ENCODE measurements at places on chromosomes 11 and 22.

DNA sequence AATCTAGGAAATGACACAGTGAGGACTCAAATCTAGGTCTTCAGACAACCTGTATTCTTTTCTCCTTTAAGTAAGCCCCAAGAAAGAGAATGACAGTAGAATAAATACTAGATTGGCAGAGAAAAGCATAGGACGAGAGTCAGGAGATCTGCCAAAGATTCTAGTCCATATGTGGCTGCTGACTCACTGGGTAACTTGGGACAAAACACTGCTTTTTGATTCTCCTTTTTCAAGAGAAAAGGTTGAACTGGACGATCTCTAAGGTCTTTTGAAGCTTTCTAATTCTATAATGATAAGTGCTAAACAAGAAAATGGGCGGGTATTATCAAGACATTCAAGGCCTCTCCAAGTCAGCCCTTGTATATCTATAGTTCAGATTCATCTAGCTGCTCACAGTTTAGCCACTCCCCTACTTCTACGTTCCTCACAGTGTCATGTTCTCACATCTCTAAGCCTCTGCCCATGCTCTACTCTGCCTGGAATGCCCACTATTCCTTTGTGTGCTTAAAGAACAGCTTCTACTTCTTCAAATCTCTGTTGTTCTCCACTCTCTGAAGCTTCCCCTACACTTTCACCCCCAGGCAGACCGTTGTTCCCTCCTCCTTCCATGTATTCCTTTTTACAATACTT is 53.0 kb downstream of the RELT start:
- H3K27ac ChIP-seq, result peak overlapping the region; percentile 56
- H3K27me3 ChIP-seq, result no peaks in the 10 kb centered on the region
- peaks cover 4% of the 10 kb centered on the region for H3K36me3 ChIP-seq
- H3K4me3 ChIP-seq, result no peak overlapping the region
- H3K4me1 ChIP-seq, result peaks cover 30% of the 10 kb centered on the region
- no peak for DNase-seq

DNA sequence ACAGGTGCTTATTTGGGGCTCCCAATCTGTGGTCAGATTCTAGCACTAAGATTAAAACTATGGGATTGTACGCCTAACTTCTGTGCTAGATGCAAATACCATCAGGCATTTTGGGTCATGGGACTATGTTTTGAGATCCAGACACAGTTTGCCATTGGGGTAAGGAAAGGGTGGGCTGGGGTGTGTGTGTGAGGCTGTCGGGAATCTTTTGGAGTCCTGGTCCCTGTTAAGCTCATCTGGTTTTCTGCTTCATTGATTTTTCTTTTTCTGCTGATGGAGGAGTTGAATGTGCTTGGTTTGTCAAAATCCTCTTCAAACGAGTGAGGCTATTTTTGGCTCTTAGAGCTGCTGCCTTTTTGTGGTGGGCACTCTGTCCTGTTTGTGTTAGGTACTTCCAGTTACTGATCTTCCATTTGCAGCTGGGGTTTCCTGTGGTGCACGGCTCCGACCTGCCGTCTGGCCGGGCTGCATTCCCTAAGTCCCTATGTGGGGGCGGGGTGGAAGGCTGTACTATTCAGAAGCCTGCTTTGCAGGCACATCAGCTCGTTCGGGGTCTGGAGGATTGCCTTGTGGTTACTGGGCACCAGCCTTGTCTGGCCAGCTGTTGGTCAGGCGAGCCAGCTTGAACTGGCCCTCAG is 2.9 kb downstream of the BCR start:
- H3K27ac ChIP-seq, result no peak overlapping the region
- no peaks in the 10 kb centered on the region for H3K36me3 ChIP-seq
- H3K4me3 ChIP-seq, result peak overlapping the region; percentile 83
- peaks cover 52% of the 10 kb centered on the region for H3K4me1 ChIP-seq

DNA sequence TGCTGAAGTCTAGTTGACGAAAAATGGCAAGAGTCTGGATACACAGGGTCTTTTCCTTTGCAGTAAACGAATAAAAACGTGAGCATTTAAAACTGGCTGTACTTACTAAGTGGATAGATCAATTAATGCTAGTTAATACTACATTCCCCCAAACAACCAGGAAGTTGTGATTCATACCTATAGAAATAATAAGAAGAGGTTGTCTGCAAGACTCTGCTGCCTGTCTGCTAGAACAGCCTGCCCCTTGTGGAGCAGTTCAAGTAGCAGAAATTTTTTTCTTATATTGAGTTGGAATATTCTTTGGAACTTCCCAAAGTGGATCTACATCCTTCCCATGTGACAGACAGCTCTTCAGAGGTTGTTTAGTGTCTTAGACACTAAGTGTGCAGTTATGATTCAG is 86.8 kb downstream of the TEAD1 start:
- DNase-seq, result no peak
- peaks cover 15% of the 10 kb centered on the region for H3K36me3 ChIP-seq
- H3K4me1 ChIP-seq, result peaks cover 7% of the 10 kb centered on the region

GRCh38 chr11:95450547-95451123 is 219.6 kb upstream of the SESN3 start:
- H3K27ac ChIP-seq, result no peak overlapping the region
- H3K4me3 ChIP-seq, result no peak overlapping the region
- H3K36me3 ChIP-seq, result no peaks in the 10 kb centered on the region

- no peak for DNase-seq
- H3K27me3 ChIP-seq, result no peaks in the 10 kb centered on the region
These were observed 1.5 kb downstream of the THAP7 start for GRCh38 chr22:21000207-21000986.

DNA sequence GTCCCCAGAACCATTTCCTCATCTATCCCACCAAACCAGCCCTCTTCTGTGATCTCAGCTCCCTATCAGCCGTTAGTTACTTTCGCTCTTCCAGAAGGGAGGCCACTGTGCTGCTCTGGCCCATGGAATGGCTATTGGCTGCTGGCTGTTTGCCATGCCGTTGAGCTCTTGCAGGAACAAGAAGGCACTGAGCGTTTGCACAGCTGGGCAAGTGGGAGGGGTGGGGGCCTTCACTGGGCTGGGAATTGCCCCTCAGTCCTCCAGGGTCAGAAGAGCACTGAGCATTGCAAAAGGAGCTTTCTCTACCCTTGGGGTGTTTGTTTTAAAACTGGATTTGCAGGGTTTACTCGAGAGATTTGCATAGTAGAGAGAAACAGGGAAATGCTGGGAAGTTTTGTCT is 129.0 kb upstream of the PARVA start:
- H3K4me3 ChIP-seq, result no peak overlapping the region
- no peaks in the 10 kb centered on the region for H3K4me1 ChIP-seq
- no peaks in the 10 kb centered on the region for H3K27me3 ChIP-seq
- H3K27ac ChIP-seq, result no peak overlapping the region

DNA sequence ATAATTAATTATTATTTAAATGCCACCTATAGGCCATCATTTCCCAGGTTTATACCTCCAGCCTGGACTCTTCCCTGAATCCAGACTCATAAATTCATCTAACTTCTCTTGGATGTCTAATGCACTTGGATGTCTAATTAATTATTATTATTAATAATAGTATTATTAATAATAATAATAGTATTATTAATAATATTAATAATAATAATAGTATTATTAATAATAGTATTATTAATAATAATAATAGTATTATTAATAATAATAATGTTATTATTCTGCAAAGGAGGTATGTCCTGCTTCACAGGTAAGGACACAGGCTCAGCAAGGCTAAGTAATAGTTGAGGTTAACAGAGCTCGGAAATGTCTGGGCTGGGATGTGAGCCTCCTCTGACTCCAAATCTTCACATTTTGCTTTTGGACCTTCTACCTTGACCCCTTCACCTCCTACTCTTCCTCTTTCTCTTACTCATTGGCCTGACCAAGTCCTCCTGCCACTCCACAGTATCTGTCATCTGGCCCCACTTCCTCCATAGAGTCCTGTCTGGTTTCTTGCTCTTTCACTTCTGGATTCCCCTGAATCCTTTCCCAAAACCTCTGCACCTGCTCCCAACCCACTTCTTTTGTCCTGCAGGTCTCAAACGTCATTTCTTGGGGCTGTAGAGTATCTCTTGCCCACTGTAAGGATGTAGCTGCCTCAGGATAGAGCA is 8.0 kb downstream of the RIBC2 start:
- H3K27ac ChIP-seq, result no peak overlapping the region
- H3K27me3 ChIP-seq, result no peaks in the 10 kb centered on the region
- H3K36me3 ChIP-seq, result no peaks in the 10 kb centered on the region

GRCh38 chr22:17446698-17447097 is 77.4 kb downstream of the CECR2 start:
- DNase-seq, result no peak
- no peaks in the 10 kb centered on the region for H3K36me3 ChIP-seq
- peaks cover 37% of the 10 kb centered on the region for H3K27me3 ChIP-seq
- H3K4me1 ChIP-seq, result no peaks in the 10 kb centered on the region

DNA sequence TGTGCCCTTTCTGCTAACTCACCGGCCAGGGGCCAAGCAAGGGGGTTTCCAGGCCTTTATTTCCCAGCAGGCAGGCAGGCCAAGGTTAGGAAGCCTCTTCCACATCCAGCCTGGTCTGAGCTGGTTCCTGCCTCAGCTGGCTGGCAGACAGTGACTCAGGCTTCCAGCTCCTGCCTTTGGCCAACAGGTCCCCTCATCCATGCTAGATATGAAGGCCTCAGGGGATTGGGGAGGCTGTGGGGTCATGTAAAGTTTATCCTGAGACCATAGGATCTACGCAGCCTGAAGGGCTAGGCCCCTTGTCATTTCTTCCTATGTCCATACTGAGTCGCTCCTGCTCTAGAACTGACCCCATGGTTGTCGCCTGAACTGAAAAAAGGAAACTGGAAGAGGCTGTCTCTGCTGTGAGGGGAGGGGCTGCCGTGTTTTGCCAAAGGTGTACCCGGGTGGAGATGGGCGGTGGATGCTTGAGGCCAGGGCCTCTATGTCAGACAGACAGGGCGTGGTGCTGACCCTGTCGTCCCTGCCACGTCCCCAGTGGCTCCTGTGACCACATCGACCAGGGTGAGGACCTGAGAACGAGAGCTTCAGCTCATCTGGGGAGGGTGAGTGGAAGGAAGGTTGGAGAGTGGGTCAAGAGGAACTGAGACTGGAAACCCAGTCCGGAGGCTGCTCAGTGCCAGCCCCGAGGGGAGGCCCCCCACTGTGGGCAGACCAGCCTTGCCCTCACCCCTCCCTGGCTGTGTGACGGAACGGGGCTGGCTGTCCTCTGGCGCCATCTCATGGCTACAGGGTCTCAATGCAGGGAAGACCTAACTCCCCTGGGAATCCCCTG is 17.0 kb downstream of the P2RY6 start:
- peak; percentile 92 for DNase-seq
- no peak overlapping the region for H3K4me3 ChIP-seq
- H3K4me1 ChIP-seq, result peaks cover 29% of the 10 kb centered on the region
- H3K27ac ChIP-seq, result peak overlapping the region; percentile 35
- H3K36me3 ChIP-seq, result no peaks in the 10 kb centered on the region

DNA sequence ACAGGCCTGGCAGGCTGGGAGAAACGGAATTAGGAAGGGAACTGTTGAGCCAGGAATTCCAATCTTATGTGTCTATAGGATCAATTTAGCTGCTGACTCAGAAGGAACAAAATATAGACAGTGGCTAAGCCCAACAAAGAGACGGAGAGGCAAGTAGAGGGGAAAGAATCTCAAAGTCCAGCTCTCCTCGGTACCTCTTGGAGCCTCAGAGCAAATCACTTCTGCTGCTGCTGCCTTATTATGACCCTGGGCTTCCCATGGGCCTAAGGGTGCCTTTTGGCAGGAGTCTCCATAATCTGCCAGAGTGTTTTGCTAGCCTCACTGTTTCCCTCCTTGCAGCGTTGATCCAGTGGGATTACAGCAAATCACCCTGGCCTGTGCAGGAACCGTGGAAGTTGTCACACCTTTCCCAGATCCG is 31.7 kb downstream of the PAX6 start:
- no peak overlapping the region for H3K4me3 ChIP-seq
- peaks cover 10% of the 10 kb centered on the region for H3K4me1 ChIP-seq
- H3K36me3 ChIP-seq, result no peaks in the 10 kb centered on the region
- no peaks in the 10 kb centered on the region for H3K27me3 ChIP-seq
- DNase-seq, result no peak

DNA sequence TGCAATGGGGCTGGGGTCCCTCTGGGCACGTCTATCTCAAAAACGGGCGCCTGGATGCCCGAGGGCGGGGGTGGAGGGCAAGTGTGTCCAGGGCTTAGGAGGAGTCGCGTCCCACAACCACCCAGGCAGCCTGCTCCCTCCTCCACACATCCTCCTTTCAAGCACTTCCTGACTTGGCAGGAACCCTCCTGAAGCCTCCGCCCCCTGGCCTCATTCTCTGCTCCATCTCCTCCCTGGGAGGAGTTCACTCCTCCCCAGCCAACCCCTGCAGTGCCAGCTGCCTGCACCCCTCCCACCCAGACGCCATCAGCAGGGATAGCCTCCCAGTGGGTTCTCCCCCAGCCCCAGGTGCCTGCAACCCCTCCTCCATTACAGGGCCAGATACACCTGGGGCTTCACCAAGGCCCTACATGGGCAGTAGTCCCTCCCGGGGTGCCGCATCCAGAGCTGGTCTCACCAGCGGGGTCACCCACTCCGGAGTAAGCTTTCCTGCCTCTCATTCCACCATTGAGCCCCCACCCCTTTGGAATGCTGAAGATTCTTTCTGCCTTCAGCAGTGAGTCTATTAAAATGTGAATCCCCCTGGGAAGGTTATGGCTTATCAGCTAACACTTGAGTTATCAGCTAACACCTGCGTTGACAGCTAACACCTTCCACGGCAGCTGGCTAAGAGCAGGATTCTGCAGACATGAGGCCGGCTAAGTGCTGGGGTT is 24.4 kb downstream of the RTN4R start:
- H3K36me3 ChIP-seq, result no peaks in the 10 kb centered on the region
- H3K4me3 ChIP-seq, result no peak overlapping the region
- H3K27ac ChIP-seq, result no peak overlapping the region
- peak; percentile 69 for DNase-seq
- no peaks in the 10 kb centered on the region for H3K27me3 ChIP-seq

DNA sequence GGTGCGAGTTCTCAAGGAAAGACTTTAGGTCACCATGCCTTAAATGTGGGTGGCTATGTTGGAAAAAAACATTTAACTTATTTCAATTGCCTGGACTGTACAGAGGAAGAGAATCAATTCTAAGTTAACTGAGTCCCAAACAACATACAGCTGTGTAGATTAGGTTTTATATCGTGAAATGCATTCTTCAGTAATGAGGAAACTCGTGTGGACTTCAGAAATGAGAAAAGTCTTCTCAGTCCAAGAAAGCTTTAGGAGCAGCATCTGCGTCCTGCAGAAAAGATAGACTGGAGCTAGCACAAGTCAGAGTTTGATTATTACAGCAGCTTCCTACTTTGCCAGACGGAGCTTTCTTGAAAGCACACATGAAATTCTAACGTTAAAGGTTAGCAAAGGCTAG is 673.0 kb downstream of the OPCML start:
- no peak overlapping the region for H3K27ac ChIP-seq
- H3K27me3 ChIP-seq, result no peaks in the 10 kb centered on the region
- H3K4me3 ChIP-seq, result no peak overlapping the region

DNA sequence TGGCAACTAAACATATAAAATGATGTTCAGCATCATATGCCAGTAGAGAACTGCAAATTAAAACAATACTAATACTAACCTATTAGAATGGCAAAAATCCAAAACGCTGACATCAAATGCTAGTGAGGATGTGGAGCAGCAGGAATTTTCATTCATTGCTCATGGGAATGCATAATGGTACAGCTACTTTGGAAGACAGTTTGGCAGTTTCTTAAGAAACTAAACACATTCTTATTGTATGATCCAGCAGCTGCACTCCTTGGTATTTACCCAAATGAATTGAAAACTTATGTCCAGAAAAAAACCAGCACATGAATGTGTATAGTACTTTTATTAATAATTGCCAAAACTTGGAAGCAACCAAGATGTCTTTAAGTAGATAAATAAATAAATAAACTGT is 258.0 kb downstream of the TENM4 start:
- H3K4me1 ChIP-seq, result no peaks in the 10 kb centered on the region
- no peak for DNase-seq
- H3K27me3 ChIP-seq, result no peaks in the 10 kb centered on the region
- no peak overlapping the region for H3K27ac ChIP-seq
- H3K4me3 ChIP-seq, result no peak overlapping the region
